Activated naive CD4-positive, alpha-beta T cell treated with anti-CD3 and anti-CD28 coated beads, Interleukin-2, amount 50 U/mL, for 72 hours (primary cell): ENCODE measurements at places on chromosomes 6 and 20. TPM values are rescaled to one million over a fixed set of nuclear protein-coding genes. Genes with fewer than 3 reads are reported as not detected.

GMPR gene
- total RNA-seq = 2.5 TPM

RWDD2A gene
- total RNA-seq = 0.77 TPM

BICRAL gene
- total RNA-seq = 15.0 TPM

TRIM15 gene
- not detected for total RNA-seq

IL17F gene
- 13.9 TPM for total RNA-seq

LAMA2 gene
- total RNA-seq = 2.0 TPM

C6orf163 gene
- 2.7 TPM for total RNA-seq

GRCh38 chr20:48728042-48728825, 99.6 kb downstream of the PREX1 start:
- DNase-seq = no peak

DNA sequence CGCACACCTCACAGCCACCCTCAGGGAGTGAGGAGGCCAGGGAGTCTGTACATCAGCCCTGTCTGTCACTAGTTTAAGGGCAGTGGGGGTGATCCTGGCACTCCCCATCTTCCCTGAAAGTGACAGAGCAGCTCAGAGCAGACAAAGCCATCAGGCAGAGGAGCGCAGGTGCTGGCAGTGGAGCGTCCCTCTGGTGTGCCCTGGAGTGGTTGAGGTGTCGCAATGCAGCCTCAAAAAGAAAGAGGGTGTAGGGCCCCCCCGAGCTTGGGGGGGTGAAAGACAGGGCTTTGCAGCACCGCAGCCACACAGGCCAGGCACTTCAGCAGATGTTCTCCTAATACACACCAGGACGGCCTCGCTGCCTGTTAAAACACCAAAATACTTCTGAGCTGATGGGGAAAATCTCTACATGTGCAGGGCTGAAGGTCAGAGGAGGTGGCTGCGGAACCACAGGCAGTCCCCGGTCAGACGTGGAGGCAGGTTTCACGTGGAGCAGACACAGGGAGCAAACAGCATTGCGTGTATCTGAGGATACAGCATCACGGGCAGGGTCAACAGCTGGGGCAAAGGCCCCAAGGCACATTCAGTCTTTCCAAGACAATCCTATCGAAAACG, 69.5 kb downstream of the PREX1 start:
- no peak for DNase-seq

- DNase-seq = no peak
Measured at GRCh38 chr6:36694616-36695015, 3.0 kb upstream of the RAB44 start.

DNA sequence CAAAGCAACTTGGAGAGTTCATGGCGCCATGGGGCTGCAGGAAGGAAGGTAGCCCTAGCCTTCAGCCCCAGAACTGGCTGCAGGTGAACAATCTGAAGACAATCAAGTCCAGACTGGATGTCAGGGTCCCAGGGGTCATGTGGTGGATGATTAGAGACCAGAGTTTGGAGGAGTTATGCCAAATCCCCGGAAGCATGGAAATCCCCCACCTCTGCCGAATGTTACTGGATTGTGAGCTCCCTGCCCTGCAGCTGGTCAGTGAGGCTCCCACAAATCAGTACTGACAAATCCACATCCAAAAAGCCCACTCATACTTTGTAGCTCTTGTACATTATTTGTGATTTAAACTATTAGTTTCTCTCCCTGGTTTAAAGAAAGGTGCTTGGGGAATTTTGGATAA, 21.3 kb upstream of the CD93 start:
- DNase-seq = no peak

DNA sequence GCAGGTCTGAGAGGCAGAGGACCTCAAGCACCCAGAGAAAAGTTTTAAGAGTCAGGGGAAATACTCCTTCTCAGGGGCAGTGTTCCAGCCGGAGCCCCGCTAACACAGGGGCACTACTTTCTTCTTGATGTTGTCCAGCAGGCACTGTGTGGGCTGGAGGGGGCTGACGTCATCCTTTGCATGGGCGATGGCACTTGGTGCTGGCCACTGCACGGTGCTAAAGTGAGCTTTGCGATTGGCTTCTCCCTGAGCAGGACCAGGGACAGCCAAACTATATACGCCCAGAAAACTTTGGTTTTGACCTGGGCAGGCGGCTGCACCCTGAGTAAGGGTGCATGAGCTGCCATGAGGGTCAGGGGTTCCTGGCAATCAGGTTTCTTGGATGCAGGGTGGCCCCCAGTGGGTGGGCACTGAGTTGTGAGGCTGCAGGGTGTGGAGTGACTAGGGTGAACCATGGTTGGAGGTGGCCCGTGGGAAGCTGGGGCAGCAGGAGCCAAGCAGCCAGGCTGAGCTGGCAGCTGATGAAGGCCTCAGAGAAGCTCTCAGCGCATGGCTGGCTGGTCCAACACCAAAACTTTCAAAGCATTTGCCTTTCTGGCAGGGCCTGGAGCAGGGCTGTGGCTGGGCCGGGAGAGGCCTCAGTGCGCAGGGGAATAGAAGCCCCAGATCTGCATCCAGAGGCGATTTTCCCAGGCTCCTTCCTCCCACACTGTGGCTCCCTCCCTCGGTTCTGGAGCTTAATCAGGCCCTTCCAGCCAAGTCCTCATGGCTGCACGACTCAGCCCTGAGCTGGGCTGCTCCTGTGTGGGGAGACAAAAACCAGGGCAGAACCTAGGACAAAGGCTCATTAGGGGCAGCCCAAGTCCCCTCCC, 18.3 kb downstream of the MRPS18A start:
- DNase-seq = no peak

DNA sequence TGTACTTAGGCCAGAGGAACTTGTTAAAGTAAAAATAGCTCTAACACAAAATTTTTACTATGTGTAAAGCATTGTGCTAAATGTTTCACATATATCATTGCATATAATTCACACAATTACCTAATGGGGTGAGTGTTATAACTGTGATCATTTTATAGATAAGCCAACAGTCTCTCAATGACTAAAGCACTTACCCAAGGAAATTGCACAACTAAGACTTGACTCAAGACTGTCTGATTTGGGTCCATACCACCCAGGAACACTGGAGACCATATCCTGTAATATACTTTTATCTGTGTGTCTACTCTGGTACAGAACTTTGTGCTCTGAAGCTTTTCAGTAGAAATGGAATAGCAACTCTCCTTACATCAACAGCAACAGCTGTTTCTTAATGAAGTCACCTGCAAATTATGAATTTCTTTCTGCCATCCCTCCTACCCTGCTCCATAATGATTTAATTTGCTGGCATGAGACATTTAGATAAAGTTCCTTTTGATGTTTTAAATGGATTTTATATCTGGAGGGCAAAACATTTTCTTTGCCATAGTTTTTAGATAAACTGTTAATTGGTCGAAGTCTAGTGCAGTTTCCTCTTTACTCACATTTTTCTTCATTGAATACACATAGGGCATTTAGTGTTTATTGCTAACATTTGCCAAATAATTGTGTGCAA, 47.5 kb downstream of the TSPYL4 start:
- DNase-seq = no peak

DNA sequence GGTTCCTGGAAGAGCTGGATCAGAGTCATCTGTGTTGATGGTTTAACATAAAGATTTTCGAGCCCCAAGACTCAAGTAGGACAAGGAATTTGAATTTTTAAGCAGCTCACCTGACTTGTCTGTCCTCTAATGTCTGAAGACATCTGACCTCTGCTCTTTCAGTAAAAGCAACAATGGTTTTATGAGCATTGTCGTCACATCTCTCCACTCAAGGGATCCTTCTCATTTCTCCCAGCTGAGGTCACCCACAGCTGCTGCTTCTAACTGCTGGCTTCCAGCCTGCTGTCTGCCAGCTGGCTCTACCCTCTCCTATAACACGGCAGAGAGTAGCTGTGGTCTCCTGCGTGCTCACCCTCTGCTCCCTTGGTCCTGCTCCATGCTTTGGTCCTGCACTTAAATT, 24.7 kb upstream of the HDAC2 start:
- no peak for DNase-seq

DNA sequence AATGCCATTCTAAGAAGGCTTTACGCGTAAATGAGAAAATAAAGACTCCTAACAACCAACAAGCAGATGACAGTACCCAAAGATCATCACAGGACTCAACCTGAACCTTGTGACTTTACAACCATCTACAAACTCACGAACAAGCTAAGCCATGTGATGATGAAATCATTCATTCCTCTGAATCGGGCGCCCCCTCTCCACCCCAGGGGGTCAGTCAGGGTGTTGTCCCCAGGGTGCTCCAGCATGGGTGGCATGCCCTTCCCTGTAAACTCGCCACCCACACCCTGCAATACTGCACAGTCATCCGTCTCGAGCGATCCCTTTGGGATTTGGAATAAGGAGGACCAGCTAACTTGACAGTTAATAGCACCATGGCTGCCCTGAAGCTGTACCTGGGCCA, 12.6 kb downstream of the SERPINB6 start:
- no peak for DNase-seq

DNA sequence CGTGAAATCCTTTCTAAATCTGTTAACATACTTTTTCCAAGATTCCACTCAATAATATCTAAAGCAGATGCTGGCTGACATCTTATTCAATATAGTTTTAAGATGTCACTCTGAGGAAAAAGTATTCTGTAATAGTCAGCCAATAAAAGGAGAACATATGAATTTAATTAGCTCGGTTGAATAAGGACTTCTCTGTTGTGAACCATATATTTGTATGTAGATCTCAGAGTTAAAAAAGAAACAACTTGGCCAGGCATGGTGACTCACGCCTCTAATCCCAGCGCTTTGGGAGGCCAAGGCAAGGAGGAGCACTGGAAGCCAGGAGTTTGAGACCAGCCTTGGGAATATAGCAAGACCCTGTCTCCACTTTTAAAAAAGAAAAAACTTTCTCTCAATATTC, 7.4 kb upstream of the CD24 start:
- DNase-seq = no peak

GRCh38 chr6:157143171-157143889, 180.0 kb downstream of the TMEM242 start:
- DNase-seq = no peak

DNA sequence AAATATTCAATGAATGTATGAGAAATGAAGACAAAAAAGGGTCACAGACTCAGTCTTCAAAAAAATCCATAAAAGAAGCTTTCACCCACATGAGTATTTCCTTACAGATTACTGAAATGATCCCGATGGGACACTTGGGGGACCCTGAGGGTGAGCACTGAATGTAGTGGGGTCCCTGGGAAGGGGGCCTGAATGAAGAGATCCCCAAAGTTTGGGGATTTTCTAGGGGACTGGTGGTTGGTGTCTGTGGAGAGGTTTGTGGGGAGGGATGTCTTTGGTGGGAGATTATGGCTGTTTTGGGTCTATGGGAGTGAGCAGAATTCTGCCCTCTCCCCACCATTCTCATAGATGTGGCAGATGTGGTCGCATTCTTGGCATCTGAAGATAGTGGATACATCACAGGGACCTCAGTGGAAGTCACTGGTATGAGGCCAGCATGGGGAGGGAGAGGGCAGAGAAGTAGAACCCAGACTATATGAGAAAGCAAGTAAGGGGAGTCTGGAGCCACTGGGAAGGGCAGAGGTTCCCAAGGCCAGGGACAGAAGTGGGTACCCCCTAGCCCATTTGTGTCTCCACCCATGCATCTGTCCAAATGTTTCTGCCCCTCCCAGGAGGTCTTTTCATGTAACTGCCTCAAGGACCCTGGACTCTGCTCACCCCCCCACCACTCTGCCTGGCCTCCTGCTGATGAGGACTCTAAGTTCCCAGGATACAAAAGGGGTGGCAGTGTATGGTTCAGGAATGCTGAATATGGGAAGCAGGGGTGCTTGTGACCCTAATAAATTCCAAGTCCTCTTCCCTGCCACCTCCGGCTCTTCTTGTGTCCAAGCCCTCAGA, 1.8 kb downstream of the HSD17B8 start:
- DNase-seq = no peak

DNA sequence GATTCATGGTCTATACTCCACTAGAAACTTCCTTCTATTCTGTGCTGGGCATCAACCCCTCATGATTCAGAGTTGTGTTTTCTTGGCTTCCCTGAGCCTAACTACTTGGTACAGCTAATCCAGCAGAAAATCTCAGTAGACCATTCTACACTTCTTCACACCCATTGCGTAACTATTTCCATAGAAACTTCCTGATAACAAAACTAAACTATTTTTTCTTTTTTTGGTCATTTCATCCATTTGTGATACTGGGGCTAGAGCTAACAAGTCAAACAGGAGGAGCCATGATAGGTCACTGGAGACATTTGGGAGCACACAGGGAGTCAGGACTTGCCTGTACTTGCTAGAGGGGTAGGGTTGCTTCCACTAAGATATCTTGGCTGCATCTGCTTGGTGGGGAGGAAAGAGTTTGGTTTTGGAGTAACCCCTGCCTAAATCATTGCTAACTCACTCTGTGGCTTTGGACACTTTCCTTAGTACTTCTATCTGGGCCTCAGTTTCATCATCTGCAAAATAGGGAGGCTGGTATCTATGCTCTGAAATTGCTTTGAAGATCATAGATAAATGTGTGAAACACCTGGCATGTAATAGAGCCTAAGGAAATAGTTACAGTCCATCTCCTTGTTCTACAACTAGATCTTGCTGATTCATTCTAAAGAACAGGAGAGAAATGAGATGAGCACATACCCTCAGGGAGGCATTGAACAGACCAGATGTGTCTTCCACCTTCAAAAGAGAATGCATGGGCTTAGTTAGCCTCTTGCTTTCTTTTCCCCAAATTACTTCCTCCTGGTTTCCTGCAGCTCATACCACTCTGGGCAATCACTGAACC, 127.9 kb upstream of the ADGRF1 start:
- no peak for DNase-seq
